Tongue (tissue), 3 donors: ENCODE measurements at places on chromosomes 1 and 21. TPM values are rescaled to one million over a fixed set of nuclear protein-coding genes. Genes with fewer than 3 reads are reported as not detected.

GRCh38 chr21:36643374-36644250 lies 55.3 kb upstream of the SIM2 start:
- no peak for DNase-seq

DNA sequence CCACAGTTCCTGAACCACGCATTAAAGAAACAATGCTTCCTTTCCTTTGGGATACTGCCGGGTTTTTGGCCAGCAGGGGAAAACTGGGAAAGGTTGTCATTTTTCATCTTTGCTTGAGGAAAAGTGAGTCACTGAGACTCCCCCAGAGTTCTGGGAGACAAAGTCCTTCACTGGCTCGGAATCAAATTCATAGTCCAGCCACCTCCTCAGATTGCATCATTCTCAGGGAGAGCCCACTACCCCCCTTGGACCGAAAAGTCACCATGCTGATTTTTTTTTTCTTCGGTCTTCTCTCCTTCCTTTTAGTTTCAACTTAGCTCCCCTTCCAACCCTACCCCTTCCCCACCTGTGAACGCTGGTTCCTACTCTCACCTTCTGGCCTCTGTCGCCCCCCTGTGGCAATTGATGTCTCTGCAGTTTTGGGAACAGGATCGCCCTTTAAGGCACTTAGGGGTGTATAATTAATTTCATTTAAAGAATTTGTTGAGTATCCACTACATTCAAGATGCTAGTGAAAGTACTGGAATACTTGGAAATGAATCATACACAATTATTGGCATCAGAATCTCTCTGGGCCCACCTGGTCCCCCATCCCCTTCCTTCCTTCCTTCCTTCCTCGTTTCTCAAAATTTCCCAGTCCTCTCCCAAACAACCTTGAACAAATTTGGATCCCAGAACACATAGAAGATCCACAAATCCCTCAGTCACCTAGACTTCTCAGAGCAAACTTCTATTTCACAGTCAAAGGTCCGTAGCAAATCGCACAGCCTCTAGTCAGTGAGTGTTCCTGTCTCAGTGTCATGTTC lies 6.9 kb downstream of the ACKR1 start:
- peak; percentile 47 for DNase-seq

DISP3 gene
- total RNA-seq, result 0.31 TPM

NHLH1 gene
- not detected for total RNA-seq

RHOU gene
- total RNA-seq, result 19.2 TPM

IL10RB gene
- 23.0 TPM for total RNA-seq
